ENCODE measurements at places on chromosomes 5 and 9.
A peak's percentile ranks its signal among the peaks of the same experiment; 100 is the strongest.

GRCh38 chr5:143033535-143034250 lies 263.5 kb downstream of the ARHGAP26 start:
- DNase-seq = peak; percentile 95

DNA sequence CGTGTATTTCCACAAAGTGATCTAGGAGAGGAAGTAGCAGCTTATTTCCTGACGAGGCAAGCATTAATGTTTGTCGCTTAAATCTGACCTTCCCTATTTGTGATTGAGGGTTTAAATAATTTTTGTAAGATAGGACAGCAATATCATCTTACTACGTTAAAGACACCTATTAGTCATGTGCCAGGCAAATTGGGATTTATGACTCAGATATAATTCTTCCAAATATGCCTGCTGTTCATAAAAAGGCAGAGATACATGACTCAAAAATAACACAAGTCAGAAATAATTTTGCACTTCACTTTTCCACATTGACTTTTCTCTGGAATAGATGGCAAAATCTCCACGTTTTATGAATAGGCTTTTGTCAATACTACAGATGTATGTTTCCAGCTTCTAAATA lies 43.0 kb upstream of the CDH12 start:
- DNase-seq = peak; percentile 13

DNA sequence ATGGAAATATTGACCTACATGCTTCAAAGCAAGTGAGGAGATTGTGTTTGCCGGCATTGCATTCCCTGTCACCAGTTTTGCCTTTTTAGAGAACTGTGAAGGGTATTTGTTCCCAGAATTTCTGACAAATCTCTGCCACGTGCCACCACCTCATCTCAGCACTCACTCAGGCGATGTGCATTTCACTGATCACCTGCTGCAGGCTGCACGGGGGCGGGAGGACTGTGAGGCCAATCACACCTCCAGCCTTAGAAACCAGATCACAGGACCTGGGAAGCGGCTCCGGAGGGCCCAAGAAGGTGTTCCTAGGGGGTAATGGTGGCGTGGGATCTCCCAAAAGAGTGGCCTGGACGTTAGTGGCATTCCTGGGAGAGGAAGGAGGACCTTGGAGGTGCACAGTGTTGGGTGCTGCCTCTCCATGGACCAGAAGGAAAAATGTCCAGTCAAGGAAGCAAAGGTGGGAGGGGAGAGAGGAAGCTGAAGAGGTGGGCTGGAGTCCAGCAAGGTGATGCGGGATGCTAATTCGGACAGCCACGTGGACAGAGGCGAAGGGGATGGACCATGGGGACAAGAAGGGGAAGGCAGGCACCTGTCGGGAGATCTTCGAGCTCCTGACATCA lies 63.6 kb upstream of the OLFM1 start:
- DNase-seq = no peak

DNA sequence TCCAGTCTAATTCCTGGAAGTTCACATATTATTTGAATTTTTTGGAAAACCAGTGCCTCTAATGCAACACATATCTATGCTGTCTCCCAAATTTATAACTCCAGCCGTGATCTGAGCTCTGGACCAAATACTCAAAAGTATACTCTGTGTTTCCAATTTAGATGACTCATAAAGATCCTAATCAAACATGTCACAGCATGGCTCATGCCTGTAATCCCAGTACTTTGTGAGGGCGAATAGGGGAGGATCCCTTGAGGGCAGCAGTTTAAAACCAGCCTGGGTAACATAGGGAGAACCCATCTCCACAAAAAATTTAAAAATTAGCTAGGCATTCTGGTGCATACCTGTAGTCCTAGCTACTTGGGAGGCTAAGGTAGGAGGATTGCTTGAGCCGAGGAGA lies 388.0 kb downstream of the CDH12 start:
- DNase-seq = no peak

DNA sequence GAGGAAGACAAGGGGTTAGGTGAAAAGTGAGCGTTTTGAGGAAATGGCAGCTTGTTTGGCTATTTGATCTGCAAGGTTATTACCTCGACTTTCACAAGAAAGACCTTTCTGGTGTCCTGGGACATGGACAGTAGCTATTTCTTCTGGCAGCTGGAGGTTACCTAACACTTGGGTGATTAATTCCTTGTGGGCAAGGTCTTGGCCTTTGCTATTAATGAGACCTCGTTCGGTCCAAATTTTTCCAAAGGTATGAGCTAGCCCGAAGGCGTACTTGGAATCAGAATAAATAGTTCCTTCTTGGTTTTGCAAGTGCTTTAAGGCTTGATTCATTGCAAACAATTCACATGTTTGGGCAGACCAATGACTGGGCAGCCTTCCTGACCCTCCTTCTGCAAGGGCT lies 4.9 kb downstream of the GTF3C5 start:
- no peak for DNase-seq

GRCh38 chr9:81202292-81202691 lies 487.1 kb downstream of the TLE1 start:
- no peak for DNase-seq

DNA sequence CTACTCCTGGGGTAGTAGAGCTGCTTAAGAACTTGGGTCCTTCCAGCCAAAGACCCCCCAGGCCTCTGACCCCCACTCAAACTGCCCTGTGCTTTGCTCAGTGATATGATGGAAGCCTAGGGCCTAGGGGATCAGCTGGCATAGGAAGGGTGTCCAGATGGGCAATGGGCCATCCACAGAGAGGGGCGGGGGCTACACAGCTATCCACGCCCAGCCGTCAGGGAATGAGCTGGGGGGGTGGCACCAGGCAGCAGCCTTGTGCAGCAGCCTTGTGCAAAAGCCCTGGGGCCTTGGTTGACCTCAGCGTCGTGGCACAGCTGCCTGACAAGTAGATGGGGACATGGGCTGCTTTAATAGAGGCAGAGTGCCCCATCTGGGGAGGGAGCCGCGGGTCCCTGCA lies 43.2 kb downstream of the DAB2IP start:
- no peak for DNase-seq

DNA sequence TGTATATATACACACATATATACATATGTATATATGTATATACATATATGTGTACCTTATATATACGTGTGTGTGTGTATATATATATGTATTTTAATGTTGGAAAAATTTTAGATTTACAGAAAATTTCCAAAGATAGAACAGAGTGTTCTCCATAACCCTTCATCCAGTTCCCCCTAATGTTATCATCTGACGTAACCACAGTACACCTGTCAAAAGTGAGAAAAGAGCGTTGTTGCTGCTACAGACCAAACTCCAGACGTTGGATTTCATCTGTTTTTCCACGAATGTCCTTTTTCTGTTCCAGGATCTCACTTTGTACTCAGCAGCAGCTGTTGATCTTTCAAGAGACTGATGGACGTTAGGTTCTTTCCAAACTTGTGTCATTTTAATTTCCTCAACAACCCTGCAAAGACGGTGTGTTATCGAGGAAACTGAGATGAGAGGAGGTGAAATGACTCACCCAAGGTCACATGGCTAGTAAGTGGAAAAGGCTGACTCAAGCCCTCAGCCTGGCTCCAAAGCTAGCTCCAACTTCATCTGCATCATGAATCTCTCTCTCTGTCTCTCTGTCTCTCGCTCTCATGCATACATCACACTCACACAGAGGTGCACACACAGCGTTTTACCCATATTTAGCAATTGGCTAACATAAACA lies 17.0 kb upstream of the NTNG2 start:
- DNase-seq = peak; percentile 5

DNA sequence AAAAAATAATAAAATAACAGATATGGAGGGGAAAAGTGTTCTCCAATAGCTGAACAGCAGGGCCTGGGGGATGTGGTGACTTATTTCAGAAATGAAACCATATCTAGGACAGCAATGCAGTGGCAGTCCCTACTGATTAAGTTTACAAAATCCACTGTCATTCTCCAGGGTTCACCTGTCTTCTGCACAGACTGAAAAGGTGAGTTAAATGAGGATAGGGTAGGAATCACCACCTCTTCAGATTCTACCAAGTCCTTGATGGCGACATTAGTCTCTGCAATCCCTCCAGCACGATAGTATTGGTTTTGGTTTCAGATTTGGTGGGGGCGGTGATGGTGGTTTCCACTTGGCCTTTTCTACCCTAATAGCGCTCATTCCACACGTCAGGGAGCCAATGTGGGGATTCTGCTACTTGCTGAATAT lies 32.3 kb upstream of the NPM1 start:
- DNase-seq = no peak

- peak; percentile 41 for DNase-seq
These were observed 118.8 kb downstream of the WNK2 start for GRCh38 chr9:93302586-93303257.

- no peak for DNase-seq
These were observed 157.3 kb downstream of the RXRA start for GRCh38 chr9:134483361-134484184.

GRCh38 chr9:76143834-76144233 lies 250.4 kb downstream of the RFK start:
- no peak for DNase-seq

DNA sequence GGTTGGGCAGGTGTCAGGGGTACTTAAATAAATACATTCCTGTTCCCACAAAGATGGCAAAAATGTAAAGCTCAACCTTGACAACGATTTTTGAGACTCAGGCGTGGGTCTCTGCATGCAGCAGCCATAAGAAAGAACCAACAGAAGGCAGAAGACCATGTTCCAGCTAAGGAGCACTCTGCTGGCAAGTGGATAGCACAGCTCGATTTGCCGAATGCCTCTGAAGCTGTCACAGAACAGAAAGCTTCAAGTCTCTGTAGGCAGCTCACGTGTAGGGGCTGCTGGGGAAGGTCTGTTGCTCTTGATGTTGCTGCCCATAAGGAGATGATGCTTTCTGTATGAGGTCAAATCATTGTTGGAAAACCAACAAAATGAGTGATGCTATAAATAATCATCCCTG lies 119.6 kb upstream of the GRIN3A start:
- no peak for DNase-seq

DNA sequence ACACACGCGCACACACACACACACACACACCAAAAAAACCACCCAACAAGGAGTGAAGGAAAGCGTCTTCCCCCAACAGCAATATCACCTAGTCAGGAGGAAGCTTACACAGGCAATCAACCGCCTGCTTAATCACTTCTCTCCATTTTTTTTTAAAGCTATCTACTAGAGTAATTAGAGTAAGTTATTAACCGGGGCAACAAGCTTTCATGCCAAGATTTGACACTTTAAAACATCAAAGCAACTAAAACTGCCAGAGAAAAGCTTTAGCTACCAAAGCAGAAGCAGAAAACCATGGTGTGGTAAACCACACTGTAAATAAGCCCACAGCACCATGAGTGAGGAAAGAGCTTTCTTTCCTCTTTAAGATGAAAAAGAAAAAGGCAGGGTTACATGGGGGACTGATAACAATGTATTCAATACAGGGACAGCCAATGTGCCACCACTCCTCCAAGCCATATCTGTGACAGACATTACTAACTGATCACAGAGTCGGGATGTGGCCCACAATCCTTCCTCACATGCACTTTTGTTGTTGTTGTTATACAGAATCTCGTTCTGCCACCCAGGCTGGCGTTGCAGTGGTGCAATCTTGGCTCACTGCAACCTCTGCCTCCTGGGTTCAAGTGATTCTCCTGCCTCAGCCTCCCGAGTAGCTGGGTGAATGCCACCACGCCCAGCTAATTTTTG lies 282.1 kb downstream of the CRB2 start:
- DNase-seq = peak; percentile 11

GRCh38 chr5:177453852-177454396 lies 7.3 kb downstream of the PRR7 start:
- DNase-seq = no peak

GRCh38 chr9:125973547-125973946 lies 226.4 kb downstream of the PBX3 start:
- no peak for DNase-seq

- no peak for DNase-seq
These were observed 64.2 kb upstream of the SUSD1 start for GRCh38 chr9:112239284-112239683.

DNA sequence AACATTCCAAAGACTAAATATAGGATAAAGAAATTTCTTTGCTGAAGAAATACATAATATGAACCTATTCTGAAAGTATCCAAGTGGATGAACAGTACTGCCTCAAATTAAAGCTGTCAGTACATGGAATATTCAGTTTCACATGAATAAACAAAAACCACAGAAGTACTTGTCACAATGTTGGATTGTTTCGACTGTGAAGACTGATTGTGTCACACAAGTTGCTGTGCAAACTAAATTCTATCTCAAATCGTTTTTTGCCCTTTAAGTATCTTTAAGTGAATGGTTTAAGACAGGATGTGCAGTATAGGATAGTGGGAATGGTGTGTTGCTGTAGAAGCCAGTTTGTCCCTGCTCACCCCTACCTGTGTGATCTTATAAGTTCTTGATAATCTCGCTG lies 137.4 kb upstream of the OTULINL start:
- no peak for DNase-seq

DNA sequence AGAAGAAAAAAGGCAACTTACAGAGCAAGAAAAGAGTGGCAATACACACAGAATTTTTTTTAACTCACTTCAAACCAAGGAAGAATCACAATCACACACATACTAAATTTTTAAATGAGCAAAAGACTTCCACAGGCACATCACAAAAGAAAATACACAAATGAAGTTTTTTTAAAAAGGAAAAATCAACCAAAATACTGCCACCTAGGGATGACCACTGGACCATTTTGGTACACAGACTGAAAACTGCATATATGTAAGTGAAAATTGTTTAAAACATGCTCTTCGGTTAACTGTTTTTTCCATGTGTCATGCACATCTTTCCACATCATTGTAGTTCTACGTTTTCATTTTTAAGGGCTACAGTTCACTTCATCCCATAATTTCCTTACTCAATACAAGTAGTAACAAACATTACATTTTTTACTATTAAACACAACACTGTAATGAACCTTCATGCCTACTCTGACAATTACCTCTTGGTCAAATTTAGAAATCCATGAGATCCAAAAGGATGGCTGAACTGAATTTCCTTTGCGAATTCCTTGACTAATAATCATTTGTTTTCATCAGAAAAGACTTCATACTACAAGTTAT lies 79.0 kb downstream of the FBXW11 start:
- DNase-seq = no peak

DNA sequence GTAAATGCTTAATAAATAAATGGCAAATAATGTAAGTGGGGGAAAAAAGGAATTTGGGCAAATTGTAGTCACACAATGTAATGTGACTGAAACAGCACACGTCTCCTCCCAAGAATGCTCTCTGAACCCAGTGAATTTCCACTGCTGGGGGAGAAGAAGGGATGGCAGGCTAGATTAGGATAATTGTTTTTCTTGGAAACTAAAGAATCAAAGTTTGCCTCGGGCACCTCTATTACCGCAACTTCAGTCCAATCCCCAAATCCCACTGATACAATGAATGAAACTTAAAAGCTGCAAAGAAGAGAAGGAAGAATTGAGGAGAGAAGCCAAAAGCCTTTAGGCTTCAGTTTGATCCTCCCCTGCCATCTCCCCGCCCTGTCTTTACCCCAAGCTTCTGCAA lies 423.2 kb upstream of the PAPPA start:
- DNase-seq = peak; percentile 66

- DNase-seq = no peak
These were observed 13.0 kb downstream of the SLC38A9 start for GRCh38 chr5:55699041-55699688.

DNA sequence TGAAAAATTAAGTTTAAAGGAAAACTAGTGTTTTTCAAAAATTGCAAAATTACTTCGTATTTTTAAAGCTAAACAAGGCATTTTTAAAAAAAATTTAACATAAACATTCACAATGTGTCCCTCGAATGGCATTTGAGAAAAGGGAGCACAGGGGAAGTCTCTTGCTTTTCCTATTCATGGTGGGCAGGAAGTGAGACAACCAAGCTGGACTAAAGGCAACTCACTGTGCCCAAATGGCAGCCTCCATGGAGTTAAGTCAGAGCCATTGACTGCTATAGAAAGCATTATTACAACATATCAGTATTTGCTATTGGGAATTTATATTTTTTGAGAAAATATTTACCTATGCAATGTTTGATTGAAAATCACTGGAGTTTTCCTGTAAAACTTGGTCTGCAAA lies 8.3 kb downstream of the HNRNPH1 start:
- DNase-seq = no peak
